BJ (cell line): ENCODE measurements at places on chromosomes 11 and 22. TPM values are rescaled to one million over a fixed set of nuclear protein-coding genes. Genes with fewer than 3 reads are reported as not detected.

Gene YPEL1
- polyA plus RNA-seq: 0.69 and 1.1 TPM in 2 replicates

Gene SYT7
- polyA plus RNA-seq: 0.01 and 0.04 TPM in 2 replicates

Gene TNNT3
- polyA plus RNA-seq: not detected in 2 replicates

Gene OR51I1
- not detected in 2 replicates for polyA plus RNA-seq

Gene ISX
- polyA plus RNA-seq: not detected in 2 replicates

Gene FIBIN
- 24.7 and 29.0 TPM in 2 replicates for polyA plus RNA-seq

Gene CSNK2A3
- 0.91 and 1.3 TPM in 2 replicates for polyA plus RNA-seq

Gene EXPH5
- 0.38 and 0.80 TPM in 2 replicates for polyA plus RNA-seq

Gene GVQW3
- polyA plus RNA-seq: 1.2 and 1.3 TPM in 2 replicates

Gene STK33
- polyA plus RNA-seq: 3.0 and 3.8 TPM in 2 replicates

Gene CARD18
- not detected in 2 replicates for polyA plus RNA-seq

Gene APOL3
- 4.9 and 6.7 TPM in 2 replicates for polyA plus RNA-seq

GRCh38 chr11:92793189-92793588 is 176.3 kb upstream of the MTNR1B start:
- DNase-seq: no peak

- DNase-seq: no peak
Observed at GRCh38 chr11:125559888-125560287, 9.4 kb upstream of the EI24 start.

DNA sequence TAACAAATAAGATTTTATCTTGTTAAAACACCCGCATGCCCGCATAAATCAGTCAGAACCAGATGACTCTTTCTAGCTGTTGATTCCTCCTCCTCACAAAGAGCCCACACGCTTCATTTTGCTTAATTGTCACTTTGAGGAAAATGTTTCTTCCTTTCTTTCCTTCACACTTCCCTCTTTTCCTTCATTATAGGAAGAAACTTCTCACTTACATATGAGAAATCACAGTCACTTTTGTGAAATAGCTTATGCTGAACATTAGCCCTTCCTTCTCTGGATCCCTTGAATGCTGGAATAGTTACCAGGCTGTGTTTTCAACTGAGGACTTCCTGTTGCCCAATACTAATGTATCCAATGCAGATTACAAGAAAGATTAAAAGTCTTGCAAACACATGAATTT is 5.8 kb downstream of the MS4A6E start:
- DNase-seq: no peak

- no peak for DNase-seq
Observed at GRCh38 chr22:35541254-35541748, 670 bp downstream of the RASD2 start.

- no peak for DNase-seq
Observed at GRCh38 chr22:44385296-44385610, 72.5 kb upstream of the SHISAL1 start.

- no peak for DNase-seq
Observed at GRCh38 chr11:61551634-61552033, 29.2 kb downstream of the SYT7 start.

DNA sequence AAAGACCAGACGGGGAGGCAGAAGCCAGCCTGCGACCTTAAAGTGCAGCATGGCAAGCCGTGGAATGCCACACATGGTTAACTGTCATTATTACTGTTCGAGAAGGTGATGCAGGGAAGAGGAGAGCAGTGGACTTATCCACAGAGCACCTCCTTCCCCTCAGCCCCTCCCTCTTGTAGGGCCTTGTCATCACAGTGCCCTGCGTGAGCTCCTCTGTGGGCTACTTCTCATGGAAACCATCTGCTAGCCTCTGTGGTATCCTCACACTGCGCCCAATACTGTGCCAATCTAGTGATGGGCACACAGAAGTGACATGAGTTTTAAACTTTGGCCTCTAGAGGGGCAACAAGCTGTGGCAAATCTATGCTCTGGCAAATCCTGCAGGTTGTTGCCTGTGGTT is 18.2 kb upstream of the CCDC134 start:
- no peak for DNase-seq

DNA sequence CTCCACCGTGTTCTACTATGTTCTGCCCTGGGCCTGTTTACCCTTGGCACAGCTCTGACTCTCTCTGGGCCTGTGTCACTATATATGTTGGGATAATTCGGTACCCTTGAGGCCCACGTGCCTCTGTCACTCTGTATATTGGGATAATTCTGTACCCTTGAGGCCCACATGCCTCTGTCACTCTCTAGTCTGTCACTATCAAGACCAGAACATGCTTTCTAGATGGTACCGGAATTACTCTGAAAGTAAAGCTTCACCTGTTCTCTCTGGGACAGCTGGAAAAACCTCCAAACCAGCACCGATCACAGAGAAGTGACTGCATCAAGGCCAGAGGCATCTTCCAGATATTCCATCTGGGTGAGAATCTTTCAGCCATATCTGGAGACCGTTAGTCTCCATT is 9.3 kb upstream of the FCHSD2 start:
- DNase-seq: no peak

DNA sequence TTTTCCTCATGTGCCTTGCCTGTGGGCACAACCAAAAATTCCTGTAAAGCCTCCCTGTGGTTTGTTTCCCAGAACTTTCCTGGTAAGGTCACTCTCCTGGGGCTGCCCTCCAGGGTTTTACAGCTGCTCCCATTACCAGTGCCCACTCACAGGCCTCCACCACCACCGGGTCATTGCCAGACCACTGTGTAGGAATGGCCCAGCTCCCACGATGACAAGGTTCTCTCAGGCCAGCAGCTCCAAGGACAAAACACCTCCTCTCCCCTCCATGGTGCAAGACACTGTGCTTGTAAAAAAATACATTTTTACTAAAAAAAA is 96.1 kb upstream of the AKIP1 start:
- DNase-seq: no peak

- DNase-seq: no peak
Observed at GRCh38 chr11:60498853-60499252, 6.3 kb downstream of the MS4A12 start.

GRCh38 chr11:64752175-64752970 is 7.4 kb downstream of the PYGM start:
- DNase-seq: no peak

GRCh38 chr11:112785149-112785548 is 176.1 kb upstream of the NCAM1 start:
- no peak for DNase-seq

DNA sequence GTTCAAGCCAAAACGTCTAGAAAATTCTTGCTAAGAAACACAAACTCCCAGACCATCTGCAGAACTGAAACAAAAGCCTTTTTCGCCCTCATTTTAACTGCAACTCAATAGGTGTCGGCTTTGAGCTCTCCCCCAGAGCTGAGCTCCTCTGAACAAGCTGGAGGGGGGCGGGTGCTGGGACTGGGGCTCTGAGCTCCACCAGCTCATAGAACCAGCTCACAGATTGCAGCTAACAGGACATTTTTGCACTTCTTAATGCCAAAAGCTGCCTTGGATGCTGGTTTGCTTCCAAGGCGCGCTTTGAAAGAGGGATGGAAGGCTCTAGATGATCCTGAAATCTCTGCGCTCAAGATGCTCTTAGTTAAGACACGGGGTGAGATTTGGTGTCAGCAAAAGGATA is 6.0 kb upstream of the YWHAH start:
- no peak for DNase-seq

DNA sequence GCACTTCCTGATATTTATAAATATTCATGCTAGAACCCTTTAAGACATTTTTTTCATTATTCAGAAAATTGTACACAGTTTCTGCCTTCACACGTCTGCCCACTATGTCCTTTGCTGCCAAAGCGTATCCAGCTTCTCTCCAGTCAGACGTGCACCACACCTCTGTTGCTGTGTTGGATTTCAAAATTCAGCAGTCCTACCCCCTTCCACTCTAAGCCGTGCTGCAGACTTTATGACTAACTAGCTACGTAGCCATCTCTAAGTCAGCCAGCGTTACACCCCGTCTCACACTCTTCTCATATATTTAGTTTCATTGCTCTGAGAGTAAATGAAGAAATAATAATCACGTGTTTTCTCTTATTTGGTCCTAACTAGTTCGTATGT is 28.2 kb upstream of the OPCML start:
- no peak for DNase-seq

DNA sequence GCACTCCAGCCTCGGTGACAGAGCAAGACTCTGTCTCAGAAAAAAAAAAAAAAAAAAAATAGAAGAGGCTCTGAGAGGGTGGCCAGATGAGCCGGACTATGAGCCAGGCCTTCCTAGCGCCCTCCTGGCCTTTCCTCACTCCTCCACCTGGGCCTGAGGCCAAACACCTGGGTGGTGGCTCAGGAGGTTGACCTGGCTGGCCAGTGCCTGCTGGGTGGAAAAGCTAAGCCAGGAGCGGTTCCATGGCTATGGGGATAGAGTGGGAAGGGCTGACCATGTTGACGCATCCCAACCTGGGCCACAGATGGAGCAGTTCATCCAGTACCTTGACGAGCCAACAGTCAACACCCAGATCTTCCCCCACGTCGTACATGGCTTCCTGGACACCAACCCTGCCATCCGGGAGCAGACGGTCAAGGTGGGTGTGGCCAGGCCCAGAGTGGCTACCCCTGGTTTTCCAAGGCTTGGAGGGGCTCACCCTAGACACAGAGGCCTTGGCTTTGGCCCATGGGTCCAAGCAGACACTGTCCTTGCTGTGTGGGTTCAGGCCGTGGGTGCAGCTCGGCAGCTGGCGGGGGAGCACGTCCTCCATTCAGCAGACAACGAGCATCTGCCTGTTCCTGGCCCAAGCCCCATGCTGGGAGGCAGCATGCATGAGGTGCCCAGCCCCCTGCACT is 7.6 kb downstream of the SCYL1 start:
- DNase-seq: no peak

DNA sequence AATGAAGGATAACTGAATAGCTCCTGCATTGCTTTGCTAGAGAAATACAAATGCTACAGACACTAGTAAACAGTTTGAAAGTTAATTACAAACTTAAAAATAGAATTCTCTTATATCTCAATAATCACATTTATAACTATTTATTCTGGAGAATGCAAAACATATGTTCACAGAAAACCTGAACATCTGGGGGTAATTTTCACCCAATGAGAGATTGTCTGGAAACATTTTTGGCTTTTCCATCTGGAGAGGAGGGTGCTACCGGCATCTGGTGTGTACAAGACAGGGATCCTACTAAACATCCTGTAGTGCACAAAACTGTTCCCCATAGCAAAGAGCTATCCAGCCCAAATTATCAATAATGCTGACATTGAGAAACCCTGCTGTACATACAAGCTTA is 378.4 kb upstream of the CHORDC1 start:
- DNase-seq: no peak

- no peak for DNase-seq
Observed at GRCh38 chr11:473962-474785, 24.1 kb downstream of the PTDSS2 start.

GRCh38 chr11:29963036-29963435 is 53.8 kb downstream of the KCNA4 start:
- no peak for DNase-seq

DNA sequence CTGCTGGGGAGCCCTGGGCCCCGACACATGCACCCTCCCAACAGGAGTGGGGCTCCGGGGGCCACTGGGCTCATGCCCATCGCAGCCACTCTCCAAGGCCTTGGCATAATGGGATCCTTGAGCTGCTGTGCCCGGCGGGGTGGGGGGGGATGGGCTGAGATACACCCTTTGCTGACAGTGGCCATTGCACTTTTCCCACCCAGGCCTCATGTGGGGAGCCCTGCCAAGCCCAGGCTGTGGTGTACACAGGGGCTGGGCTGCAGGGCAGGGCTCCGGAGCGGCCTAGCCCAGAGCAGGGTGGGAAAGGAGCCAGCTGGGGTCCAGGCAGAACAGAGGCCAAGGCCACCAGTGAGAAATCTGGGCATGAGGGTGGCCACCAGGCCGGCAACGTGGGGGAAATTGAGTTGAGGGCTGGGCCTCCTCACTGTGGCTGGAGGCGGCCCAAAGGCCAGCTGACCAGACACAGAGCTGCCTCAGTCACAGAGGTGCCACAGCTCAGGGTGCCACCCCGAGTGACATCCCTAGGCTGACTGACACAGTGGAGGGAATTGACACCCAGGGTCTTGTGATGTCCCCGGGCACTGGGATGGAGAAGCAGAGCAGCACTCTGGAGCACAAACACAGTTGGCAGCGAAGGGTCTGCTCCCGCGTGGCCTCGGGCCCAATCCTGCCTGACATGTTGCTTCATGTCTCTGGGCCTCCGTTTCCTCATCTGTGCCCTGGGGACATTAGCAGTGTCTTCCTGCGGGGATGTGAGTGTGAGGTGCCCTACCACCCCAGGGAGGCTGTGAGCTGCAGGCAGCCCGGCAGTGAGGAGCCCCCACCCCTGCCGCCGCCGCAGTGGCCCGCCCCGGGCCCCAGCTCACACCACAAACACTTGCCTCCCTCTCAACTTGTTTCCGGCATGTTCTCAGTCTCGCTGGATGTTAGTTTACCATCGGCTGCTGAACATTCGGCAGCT is 30.4 kb downstream of the RTN4R start:
- no peak for DNase-seq

DNA sequence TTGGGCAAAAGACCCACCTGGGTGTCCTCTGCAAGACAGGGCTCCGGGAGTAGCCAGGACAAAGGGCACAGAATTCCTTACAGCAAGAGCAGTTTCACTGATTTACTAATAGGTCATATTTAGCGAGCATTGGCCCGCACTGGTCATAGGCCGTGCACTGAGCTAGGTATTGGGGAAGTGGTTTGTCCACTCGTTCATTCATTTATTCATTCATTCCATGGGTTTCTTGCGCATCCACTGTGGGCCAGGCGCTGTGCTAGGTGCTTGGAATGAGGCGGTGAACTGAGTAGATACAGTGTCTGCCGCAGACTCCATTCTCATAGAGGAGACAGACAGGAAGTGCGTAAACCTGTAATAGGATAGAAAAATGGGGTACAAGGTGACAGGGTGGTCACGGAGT is 13.2 kb upstream of the LINC01488 start:
- no peak for DNase-seq

GRCh38 chr11:844693-845644 is 2.3 kb downstream of the TSPAN4 start:
- peak; percentile 80 for DNase-seq
